ENCODE measurements at places on chromosomes 7 and 10. TPM values are rescaled to one million over a fixed set of nuclear protein-coding genes. Genes with fewer than 3 reads are reported as not detected.

The TUBAL3 gene
- 1.0 TPM for total RNA-seq

DNA sequence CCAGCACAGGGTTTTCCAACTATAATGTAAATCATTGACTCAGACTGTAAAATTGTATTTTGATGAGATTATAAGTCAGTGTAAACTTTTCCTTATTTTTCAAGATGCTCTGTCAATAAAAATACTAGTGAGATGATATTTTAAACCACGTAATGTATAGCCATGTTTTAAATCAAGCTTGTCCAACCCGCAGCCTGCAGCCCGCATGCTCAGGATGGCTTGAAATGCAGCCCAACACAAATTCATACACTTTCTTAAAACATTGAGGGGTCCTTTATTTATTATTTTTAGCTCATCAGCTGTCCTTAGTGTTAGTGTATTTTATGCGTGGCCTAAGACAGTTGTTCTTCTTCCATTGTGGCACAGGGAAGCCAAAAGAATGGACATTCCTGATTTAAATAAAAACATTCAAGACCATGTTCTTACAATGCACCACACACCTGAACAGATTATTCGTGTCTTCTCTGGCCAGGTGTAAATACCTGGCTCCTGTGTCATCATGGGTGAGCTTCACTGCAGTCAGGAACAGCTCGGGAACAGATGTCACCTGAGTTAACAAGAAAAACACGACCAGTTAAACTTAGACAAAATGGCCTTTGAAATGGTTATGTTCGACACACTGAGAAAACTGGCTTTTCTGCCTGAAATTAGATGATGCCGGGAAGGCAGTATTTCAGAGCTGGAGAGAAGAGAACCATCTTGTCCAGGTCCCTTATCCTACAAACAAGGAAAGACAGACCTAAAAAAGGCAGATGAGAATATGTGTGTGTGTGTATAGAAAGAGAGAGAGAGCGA is 5.9 kb downstream of the PITRM1 start:
- no peak for DNase-seq

- no peak for DNase-seq
Observed at GRCh38 chr10:125289461-125289860, 129.1 kb upstream of the CTBP2 start.

The AKR1C8 gene
- total RNA-seq, result 0.31 TPM
